Liver (tissue), 10 donors: ENCODE measurements at places on chromosomes 16 and 17. TPM values are rescaled to one million over a fixed set of nuclear protein-coding genes. Genes with fewer than 3 reads are reported as not detected.

- DNase-seq, result no peak
Observed at GRCh38 chr17:32283745-32284201, 18.1 kb downstream of the RHBDL3 start.

DNA sequence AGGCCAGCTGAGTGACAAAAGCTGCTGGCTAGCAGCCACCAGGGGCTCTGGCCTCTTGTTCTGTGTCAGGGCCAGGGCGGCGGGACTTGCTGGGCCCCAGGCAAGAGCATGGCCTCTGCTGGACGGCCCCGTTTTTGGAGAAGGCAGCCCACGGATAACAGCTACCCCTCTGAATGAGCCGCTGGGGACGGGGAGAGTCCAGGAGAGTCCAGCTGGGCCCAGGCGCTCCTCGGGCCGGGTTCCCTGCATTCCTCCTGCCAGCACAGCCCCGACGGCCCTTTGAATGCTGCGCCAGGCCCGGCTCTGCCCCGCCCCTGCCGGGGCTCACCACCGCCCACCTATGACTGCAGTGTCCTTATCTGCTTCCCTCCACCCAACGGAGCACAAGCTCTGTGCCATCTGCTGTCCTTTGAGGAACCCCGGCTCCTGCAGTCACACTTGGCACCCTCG, 33.4 kb downstream of the SLC7A5 start:
- DNase-seq, result no peak

GRCh38 chr17:58722274-58722673, 29.9 kb downstream of the RAD51C start:
- DNase-seq, result no peak

The TERB1 gene
- not detected for total RNA-seq

The ASIC2 gene
- total RNA-seq, result under 0.01 TPM

DNA sequence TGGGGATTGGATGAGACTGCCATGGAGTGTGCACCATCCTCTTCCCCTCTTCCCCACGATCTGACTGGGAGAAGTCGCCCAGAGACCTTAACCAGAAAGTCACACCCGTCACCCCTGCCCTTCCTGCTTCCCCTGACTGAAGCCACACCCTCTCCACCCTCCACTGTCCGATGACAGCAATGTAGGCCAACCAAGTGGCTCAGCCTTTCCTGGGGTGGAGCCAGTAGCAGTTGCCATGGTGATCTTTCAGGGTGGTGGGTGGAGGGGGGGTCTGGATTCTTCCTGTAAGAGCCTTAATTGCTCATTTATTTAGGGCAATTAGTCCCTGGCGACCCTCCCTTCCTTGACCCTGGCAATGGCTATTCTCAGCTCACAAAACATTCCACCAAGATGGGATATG, 37.5 kb upstream of the PHB1 start:
- no peak for DNase-seq

The ACSM2A gene
- 1,049 TPM for total RNA-seq

- DNase-seq, result no peak
Observed at GRCh38 chr17:39175695-39176093, 9.7 kb upstream of the ARL5C start.

The GSG1L gene
- not detected for total RNA-seq

The LGALS9 gene
- total RNA-seq, result 12.7 TPM

GRCh38 chr16:47323241-47323640, 137.6 kb downstream of the ITFG1 start:
- DNase-seq, result no peak

GRCh38 chr17:20983359-20983637, 59.5 kb downstream of the USP22 start:
- DNase-seq, result no peak

- DNase-seq, result peak; percentile 69
Observed at GRCh38 chr16:57802341-57803133, at the start of gene KIFC3. TSS of gene KIFC3 (minus strand) at chr16:57802491. CDS start at chr16:57798243, 4,248 bp downstream.

The EEF2KMT gene
- 4.2 TPM for total RNA-seq

DNA sequence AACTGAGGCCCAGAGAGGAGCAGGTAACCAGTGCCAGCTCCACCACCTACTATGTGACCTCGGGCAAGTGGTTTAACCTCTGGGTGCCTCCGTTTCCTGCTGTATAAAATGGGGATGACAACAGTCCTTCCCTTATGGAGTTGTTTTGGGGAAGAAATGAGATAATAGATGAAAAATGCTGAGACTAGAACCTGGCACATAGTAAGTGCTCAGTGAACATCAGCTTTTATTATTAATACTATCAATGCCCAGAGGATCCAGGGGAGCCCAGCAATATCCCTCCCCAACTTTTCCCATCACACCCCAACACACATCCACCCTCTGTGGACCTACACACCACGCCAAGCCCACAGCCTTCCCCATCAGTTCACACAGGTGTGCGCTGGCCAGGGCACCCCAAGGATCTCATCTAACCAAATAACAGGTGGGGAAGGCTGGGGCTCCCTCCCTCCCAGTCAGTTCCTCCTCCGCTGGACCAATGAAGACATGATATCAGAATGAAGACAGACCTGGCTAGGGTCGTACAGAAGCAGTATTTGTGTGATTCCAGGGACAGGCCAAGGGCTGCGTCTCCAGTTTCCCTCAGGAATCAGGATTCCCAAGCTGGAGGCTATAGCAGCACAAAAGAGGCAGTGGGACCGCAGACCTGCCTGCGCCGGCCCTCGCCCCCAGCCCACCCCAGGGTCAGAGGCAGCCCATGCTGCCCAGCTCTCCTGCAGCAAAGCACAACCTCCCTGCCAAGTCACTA, 1.8 kb downstream of the ATP2A3 start:
- no peak for DNase-seq

DNA sequence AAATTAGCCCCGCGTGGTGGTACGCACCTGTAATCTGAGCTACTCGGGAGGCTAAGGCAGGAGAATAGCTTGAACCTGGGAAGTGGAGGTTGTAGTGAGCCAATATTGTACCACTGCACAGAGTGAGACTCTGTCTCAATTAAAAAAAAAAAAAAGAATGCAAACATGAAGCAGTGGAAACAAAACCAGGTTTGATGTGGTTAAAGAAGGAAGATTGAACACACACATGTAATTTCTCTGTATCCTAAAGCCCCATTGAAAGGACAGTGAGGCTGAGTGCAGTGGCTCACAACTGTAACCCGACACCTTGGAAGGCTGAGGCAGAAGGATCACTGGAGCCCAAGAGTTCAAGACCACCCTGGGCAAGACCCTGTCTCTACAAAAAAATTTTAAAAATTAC, 26.5 kb upstream of the SBK1 start:
- DNase-seq, result no peak

The IGF2BP1 gene
- total RNA-seq, result 22.6 TPM

DNA sequence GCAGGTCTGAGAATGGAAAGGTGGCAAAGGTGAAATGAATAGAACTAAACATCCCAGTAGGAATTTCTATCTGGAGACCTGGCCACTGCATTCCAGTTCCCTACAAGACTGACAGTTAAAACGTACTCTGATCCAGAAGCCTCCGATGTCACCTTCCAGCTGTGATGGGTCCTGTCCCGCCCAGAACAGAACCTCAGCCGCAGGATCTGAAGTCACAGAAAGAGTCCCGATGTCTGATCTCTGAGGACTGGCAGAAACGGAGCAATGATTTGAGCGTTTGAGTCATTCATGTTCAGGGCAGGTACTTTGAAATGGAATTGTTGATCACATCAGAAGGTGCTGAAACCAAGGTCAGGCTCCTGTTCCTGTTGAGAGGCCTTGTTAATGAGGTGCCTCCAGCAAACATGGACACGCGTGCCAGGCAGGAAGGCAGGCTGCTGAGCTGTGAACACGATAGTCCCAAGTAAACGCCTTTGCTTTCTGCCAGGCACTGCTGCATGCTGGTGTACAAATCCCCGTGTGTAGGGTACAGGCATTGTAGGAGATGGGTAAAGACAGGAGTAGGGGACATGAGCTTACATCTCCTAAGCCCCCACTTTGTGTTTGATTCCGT, 61.4 kb downstream of the VAT1L start:
- no peak for DNase-seq

GRCh38 chr17:297758-298157, 54.8 kb downstream of the RPH3AL start:
- DNase-seq, result no peak

GRCh38 chr17:5931616-5932015, 138.6 kb upstream of the WSCD1 start:
- no peak for DNase-seq

DNA sequence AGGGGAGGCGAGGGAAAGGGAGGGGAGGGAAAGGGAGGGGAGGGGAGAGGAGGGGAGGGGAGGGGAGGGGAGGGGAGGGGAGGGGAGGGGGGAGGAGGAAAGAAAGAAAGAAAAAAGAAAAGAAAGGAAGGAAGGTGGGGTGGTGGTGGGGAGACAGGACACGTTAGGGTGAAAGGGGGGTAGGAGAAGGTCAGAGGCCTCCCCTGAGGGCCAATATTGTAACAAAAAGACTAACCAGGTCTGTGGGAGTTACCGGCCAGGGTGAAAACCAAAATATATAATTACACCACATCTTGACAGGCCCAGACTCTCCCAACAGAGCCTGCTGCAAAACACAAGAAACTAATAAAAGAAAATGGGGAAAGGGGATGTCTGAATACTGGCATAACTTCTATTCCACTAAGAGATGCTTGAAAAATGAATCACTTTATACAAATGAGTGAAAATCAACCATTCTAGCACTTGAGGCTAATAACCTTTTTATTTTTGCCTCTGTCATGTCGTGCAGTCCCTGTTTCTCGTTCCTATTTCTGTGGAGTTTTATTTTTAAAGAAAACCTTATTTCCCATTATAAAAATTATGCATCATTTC, 10.0 kb downstream of the WDR45B start:
- DNase-seq, result no peak

- DNase-seq, result no peak
Observed at GRCh38 chr17:5644065-5644464, 59.8 kb upstream of the NLRP1 start.

DNA sequence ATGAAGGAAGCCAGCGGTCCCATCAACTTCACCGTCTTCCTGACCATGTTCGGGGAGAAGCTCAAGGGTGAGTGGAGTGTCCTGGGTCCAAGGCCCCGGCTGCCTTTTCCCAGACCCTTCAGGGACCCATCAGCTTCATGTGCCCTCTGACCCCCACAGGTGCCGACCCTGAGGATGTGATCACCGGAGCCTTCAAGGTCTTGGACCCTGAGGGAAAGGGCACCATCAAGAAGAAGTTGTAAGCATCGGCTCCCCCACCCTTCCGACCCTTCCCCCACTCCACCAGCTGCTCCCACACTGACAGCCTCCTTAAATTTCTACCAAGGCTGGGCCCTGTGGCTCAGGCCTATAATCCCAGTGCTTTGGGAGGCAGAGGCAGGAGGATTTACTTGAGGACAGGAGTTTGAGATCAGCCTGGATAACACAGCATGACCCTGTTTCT, 1.9 kb downstream of the MYL11 start:
- no peak for DNase-seq

DNA sequence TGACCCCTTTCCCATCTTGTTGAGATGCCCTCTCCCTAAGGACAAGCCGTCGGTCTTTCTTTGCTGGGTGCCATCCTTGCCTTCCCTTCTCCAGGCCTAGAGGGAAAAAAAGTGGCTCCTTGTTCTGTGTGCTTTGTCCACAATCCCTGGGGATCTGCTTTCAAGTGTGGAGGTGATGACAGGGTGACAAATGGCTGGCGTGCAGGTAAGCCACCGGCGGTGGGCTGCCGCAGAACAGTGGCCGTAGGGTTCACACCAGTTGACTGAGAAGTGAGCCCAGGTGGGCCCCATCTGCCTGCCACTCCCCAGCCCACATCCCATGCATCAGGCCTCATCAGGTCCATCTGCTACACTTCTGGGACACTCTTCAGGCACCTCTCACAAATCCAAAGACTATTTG, 11.4 kb upstream of the CALB2 start:
- peak; percentile 10 for DNase-seq

GRCh38 chr16:17431012-17431411, 39.7 kb downstream of the XYLT1 start:
- DNase-seq, result no peak

DNA sequence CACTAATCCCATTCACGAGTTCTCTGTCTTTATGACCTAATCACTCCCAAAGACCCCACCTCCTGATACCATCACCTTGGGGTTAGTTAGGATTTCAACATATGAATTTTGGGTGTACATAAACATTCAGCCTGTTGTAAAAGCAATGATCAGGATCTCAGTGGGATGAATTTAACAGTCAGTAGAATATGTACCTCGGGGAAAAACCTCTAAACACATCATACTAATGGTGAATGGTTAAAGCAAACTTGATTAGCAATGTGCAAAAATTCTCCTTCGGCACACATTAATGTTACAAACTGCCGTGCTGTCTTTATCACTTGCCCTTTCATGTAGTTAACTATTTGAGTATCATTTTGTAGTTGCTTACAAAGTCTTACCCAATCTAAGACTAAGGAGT, 10.2 kb downstream of the RNF112 start:
- DNase-seq, result no peak

The TBC1D26 gene
- total RNA-seq, result not detected

- no peak for DNase-seq
Observed at GRCh38 chr17:50201276-50201854, at the start of gene COL1A1. TSS of gene COL1A1 (minus strand) at chr17:50201631. CDS start at chr17:50201513, 118 bp downstream.

DNA sequence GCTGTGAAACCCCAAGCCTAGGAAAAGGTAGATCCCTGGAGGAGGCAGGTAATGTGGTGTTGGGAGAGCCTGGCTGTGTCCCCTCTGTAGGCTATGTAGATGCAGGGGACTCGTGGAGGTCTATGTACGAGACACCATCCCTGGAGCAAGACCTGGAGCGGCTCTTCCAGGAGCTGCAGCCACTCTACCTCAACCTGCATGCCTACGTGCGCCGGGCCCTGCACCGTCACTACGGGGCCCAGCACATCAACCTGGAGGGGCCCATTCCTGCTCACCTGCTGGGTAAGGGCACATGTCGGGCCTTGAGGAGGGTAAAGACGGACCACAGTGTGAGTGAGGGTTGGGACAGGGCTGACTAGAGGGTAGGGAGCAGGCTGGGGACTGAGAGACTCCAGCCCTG, 12.0 kb downstream of the ACE start:
- DNase-seq, result no peak
